ENCODE measurements at places on chromosomes 1 and 21. TPM values are rescaled to one million over a fixed set of nuclear protein-coding genes. Genes with fewer than 3 reads are reported as not detected.

The CLCA4 gene
- not detected for total RNA-seq

The PEA15 gene
- 69.1 TPM for total RNA-seq

The GNPAT gene
- 32.6 TPM for total RNA-seq

The RHCE gene
- total RNA-seq: 3.1 TPM

The RGS8 gene
- total RNA-seq: 20.5 TPM

The SPRR5 gene
- not detected for total RNA-seq

The PARP1 gene
- total RNA-seq: 586 TPM

The PRSS38 gene
- not detected for total RNA-seq

The CSF3R gene
- not detected for total RNA-seq

The VWA1 gene
- total RNA-seq: not detected

The TMEM82 gene
- total RNA-seq: not detected

The NBPF8 gene
- total RNA-seq: 14.2 TPM

- no peaks in the 10 kb centered on the region for H3K27me3 ChIP-seq
- peaks cover 65% of the 10 kb centered on the region for H3K4me1 ChIP-seq
- DNase-seq: no peak
- H3K36me3 ChIP-seq: no peaks in the 10 kb centered on the region
- no peak overlapping the region for H3K4me3 ChIP-seq
Measured at GRCh38 chr1:66273656-66274055, 260.3 kb upstream of the SGIP1 start.

GRCh38 chr21:38979271-38980121, 173.8 kb downstream of the ETS2 start:
- H3K36me3 ChIP-seq: no peaks in the 10 kb centered on the region
- H3K27ac ChIP-seq: no peak overlapping the region
- no peaks in the 10 kb centered on the region for H3K27me3 ChIP-seq
- H3K4me3 ChIP-seq: no peak overlapping the region

- no peaks in the 10 kb centered on the region for H3K27me3 ChIP-seq
- H3K36me3 ChIP-seq: no peaks in the 10 kb centered on the region
- H3K4me3 ChIP-seq: no peak overlapping the region
Measured at GRCh38 chr1:228338521-228339051, 68.0 kb downstream of the TRIM11 start.

- DNase-seq: no peak
- no peaks in the 10 kb centered on the region for H3K36me3 ChIP-seq
- no peaks in the 10 kb centered on the region for H3K4me1 ChIP-seq
- H3K27ac ChIP-seq: no peak overlapping the region
- H3K4me3 ChIP-seq: no peak overlapping the region
- no peaks in the 10 kb centered on the region for H3K27me3 ChIP-seq
Measured at GRCh38 chr21:45747233-45747766, 103.8 kb downstream of the PCBP3 start.

GRCh38 chr1:79499541-79499940, 493.0 kb upstream of the ADGRL4 start:
- DNase-seq: no peak
- no peaks in the 10 kb centered on the region for H3K36me3 ChIP-seq
- H3K27ac ChIP-seq: no peak overlapping the region
- no peaks in the 10 kb centered on the region for H3K4me1 ChIP-seq
- H3K27me3 ChIP-seq: no peaks in the 10 kb centered on the region

- DNase-seq: no peak
- no peaks in the 10 kb centered on the region for H3K27me3 ChIP-seq
- no peaks in the 10 kb centered on the region for H3K36me3 ChIP-seq
- no peak overlapping the region for H3K4me3 ChIP-seq
Measured at GRCh38 chr21:43208561-43209332, 39.9 kb downstream of the CRYAA start.

GRCh38 chr1:166017395-166017794, 149.4 kb downstream of the FAM78B start:
- H3K27ac ChIP-seq: no peak overlapping the region
- H3K4me3 ChIP-seq: no peak overlapping the region
- peak; percentile 71 for DNase-seq
- no peaks in the 10 kb centered on the region for H3K27me3 ChIP-seq
- no peaks in the 10 kb centered on the region for H3K4me1 ChIP-seq

- no peaks in the 10 kb centered on the region for H3K27me3 ChIP-seq
- no peak overlapping the region for H3K27ac ChIP-seq
- H3K4me3 ChIP-seq: no peak overlapping the region
- H3K4me1 ChIP-seq: no peaks in the 10 kb centered on the region
- H3K36me3 ChIP-seq: no peaks in the 10 kb centered on the region
- no peak for DNase-seq
Measured at GRCh38 chr1:199057322-199057721, 418.5 kb downstream of the PTPRC start.

DNA sequence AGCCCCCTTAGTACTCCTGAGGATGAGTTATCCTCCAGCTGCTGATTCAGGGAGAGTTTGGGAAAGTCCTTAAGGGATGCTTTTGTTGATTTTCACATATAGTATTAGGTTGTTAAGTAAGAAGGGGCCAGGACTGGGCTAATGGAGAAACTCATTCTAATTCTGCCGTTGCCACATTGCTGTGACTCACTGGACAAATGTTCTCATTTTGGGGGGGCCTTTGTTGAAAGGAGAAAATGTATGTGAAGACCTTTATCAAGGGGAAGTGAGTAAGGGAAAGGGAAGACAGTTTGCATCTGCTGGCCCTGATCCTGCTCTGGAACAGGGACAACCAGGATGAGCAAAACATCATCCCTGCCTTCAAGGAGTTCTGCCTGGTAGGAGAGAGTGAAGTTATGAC, 123.2 kb upstream of the FGGY start:
- no peak for DNase-seq
- no peaks in the 10 kb centered on the region for H3K4me1 ChIP-seq
- H3K27me3 ChIP-seq: no peaks in the 10 kb centered on the region
- H3K4me3 ChIP-seq: no peak overlapping the region
- no peaks in the 10 kb centered on the region for H3K36me3 ChIP-seq

DNA sequence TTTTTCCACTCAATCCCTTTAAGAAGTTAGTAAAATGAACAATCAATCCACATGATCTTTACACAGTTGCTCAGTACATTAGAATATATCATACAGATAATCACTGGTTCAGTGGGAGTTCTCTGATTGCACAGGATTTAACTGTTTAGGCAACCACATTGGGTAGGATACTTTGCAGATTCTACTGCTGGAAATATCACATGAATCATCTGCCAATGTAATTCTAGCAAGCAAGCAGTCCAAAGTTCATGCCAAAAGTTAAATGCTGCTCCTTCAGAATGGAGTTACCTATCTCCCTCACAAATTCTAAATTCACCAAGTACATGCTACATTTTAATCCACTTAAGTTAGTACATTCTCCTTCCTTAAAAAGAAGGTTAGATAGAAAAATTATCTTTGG, 52.4 kb downstream of the NEGR1 start:
- no peak overlapping the region for H3K27ac ChIP-seq
- no peak overlapping the region for H3K4me3 ChIP-seq
- no peak for DNase-seq
- no peaks in the 10 kb centered on the region for H3K36me3 ChIP-seq

DNA sequence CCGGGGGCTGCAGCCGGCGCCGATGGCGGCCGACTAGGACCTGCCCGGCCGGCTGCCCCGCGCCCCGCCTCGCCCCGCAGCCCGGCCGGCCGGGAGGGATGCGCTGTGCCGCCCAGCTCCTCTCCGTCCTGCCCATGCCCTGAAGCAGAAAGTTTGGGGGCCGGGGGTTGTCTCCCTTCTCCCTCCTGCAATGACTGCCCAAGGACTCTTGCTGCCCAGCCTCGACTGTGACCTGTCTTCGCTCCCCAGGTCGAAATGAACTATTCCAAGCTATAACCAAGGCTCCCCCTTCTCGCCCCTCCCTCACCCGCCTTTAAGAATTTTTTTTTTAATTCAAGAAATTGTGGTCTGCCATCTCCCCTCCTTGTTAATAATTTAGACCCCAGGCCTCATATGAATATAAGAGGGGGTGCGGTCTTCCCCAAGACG, 361 bp downstream of the TMCC2 start:
- peaks cover 30% of the 10 kb centered on the region for H3K4me1 ChIP-seq
- no peaks in the 10 kb centered on the region for H3K36me3 ChIP-seq
- peak; percentile 47 for DNase-seq
- no peaks in the 10 kb centered on the region for H3K27me3 ChIP-seq

GRCh38 chr1:89910780-89911179, 84.1 kb upstream of the ZNF326 start:
- no peaks in the 10 kb centered on the region for H3K27me3 ChIP-seq
- H3K36me3 ChIP-seq: 0 out of 2 replicates have a peak, but pooled peaks cover 4% of the 10 kb centered on the region
- peak overlapping the region; percentile 34 for H3K27ac ChIP-seq
- no peak overlapping the region for H3K4me3 ChIP-seq
- DNase-seq: no peak

GRCh38 chr1:221816899-221817298, 75.0 kb upstream of the DUSP10 start:
- no peaks in the 10 kb centered on the region for H3K27me3 ChIP-seq
- no peaks in the 10 kb centered on the region for H3K4me1 ChIP-seq
- H3K27ac ChIP-seq: no peak overlapping the region
- no peak overlapping the region for H3K4me3 ChIP-seq

GRCh38 chr1:66446261-66447001, 87.5 kb upstream of the SGIP1 start:
- no peak overlapping the region for H3K4me3 ChIP-seq
- H3K27ac ChIP-seq: peak overlapping the region; percentile 56
- peak; percentile 93 for DNase-seq
- no peaks in the 10 kb centered on the region for H3K36me3 ChIP-seq

DNA sequence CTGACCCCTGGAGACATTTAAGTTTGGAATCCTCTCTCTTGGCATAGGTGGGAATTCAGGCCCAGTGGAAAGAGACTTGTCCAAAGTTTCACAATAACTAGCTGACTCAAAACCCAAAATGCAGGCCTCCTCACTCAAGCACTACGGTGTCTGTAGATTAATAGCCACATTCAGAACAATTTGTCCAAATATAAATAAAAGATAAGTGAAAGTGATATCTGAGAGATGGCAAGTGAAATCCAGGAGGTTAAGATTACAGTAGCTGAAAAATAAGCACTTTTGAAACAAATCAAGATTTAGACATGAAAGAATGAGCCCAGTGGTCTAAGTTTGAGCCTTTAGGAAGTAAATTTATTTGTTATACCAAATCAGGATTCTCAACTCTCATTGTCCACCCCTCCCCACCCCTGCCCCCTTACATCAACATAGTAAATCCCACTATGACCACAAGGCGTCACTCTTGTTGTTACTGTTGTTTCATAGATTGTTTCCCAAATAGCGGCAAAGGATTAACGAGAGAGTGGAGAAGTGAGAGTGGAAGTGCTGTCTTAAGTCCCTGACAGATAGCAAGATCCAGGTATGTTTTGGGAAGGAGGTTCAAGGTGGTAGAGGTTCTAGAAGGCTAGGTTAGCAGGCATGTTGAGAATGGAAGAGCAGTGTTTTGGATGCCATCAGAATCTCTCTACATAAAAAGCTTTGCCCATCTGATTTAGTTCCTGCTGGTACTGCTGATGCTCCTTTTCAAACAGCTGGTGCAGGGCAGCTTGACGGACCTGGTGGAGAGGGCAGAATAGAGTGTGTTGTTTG, 7.1 kb upstream of the TPM3 start:
- no peak overlapping the region for H3K27ac ChIP-seq
- no peaks in the 10 kb centered on the region for H3K27me3 ChIP-seq
- peaks cover 11% of the 10 kb centered on the region for H3K4me1 ChIP-seq

- no peaks in the 10 kb centered on the region for H3K27me3 ChIP-seq
- H3K36me3 ChIP-seq: no peaks in the 10 kb centered on the region
- no peak overlapping the region for H3K4me3 ChIP-seq
- no peak overlapping the region for H3K27ac ChIP-seq
Measured at GRCh38 chr1:170831276-170831675, 104.1 kb upstream of the MROH9 start.

- H3K4me3 ChIP-seq: 0 out of 2 replicates have a peak overlapping the region, but pooled peaks have one; percentile 26
- peaks cover 88% of the 10 kb centered on the region for H3K4me1 ChIP-seq
- no peaks in the 10 kb centered on the region for H3K36me3 ChIP-seq
- peak overlapping the region; percentile 84 for H3K27ac ChIP-seq
- DNase-seq: peak; percentile 46
Measured at GRCh38 chr1:217369996-217370551, 260.8 kb downstream of the GPATCH2 start.

GRCh38 chr1:53371121-53371666, 43.3 kb upstream of the LRP8 start:
- H3K27ac ChIP-seq: no peak overlapping the region
- H3K4me1 ChIP-seq: peaks cover 7% of the 10 kb centered on the region
- no peaks in the 10 kb centered on the region for H3K27me3 ChIP-seq
- H3K4me3 ChIP-seq: no peak overlapping the region

- no peak for DNase-seq
- no peaks in the 10 kb centered on the region for H3K4me1 ChIP-seq
- H3K27ac ChIP-seq: no peak overlapping the region
- no peak overlapping the region for H3K4me3 ChIP-seq
Measured at GRCh38 chr1:185811073-185811709, 77.0 kb downstream of the HMCN1 start.

GRCh38 chr1:42143896-42144710, 9.1 kb upstream of the GUCA2B start:
- DNase-seq: no peak
- no peaks in the 10 kb centered on the region for H3K4me1 ChIP-seq
- no peaks in the 10 kb centered on the region for H3K27me3 ChIP-seq
- H3K4me3 ChIP-seq: no peak overlapping the region

GRCh38 chr1:215076322-215076721, 6.2 kb upstream of the KCNK2 start:
- peak; percentile 75 for DNase-seq
- no peaks in the 10 kb centered on the region for H3K36me3 ChIP-seq
- H3K4me3 ChIP-seq: no peak overlapping the region
- H3K4me1 ChIP-seq: no peaks in the 10 kb centered on the region
- H3K27ac ChIP-seq: no peak overlapping the region

- peaks cover 12% of the 10 kb centered on the region for H3K4me1 ChIP-seq
- DNase-seq: no peak
- H3K36me3 ChIP-seq: no peaks in the 10 kb centered on the region
- no peak overlapping the region for H3K4me3 ChIP-seq
Measured at GRCh38 chr1:210330279-210330866, 1.7 kb downstream of the HHAT start.

DNA sequence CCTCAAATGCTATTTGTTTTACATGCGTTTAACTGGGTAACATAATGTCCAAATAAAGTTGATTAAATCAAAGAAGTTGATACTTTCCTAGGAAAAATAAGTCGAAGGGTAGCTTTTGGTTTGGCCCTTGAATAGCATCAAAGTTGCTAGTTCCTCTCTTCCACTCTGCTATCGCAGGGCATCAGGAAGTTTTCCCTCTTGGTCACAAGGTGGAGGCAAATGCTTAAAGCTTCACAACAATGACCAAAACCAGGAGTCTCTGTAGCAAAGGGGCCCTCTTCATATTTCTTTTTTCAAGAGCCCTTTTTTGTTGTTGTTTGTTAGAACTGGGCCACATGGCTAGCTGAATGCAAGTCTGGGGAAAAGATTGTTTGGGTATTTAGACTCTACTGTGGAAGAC, 668.4 kb downstream of the KCNT2 start:
- no peaks in the 10 kb centered on the region for H3K36me3 ChIP-seq
- H3K4me3 ChIP-seq: no peak overlapping the region
- no peaks in the 10 kb centered on the region for H3K4me1 ChIP-seq
- no peak overlapping the region for H3K27ac ChIP-seq
- no peaks in the 10 kb centered on the region for H3K27me3 ChIP-seq

Data from Karpas-422 (cell line).